ENCODE measurements at places on chromosomes 3 and 15.
A peak's percentile ranks its signal among the peaks of the same experiment; 100 is the strongest.

DNA sequence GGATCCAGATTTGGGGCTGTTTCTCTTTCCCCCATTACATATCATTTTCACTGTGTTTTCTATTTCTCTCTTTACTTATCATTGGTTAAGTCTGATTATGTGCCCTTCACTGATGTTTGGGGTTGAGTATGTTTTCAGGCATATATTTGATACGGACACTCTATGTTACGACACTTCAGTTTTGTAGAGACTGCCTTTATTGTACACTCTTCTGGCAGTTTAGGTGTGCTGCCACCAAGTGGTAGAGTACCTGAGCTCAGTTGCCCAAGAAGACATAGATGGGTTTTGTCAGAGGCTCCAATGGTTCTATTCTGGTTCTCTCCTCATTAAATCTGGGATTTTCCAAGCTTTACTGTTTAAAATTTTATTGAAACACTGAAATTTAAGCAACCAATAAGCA lies 255.0 kb upstream of the ROPN1 start:
- DNase-seq, result no peak

DNA sequence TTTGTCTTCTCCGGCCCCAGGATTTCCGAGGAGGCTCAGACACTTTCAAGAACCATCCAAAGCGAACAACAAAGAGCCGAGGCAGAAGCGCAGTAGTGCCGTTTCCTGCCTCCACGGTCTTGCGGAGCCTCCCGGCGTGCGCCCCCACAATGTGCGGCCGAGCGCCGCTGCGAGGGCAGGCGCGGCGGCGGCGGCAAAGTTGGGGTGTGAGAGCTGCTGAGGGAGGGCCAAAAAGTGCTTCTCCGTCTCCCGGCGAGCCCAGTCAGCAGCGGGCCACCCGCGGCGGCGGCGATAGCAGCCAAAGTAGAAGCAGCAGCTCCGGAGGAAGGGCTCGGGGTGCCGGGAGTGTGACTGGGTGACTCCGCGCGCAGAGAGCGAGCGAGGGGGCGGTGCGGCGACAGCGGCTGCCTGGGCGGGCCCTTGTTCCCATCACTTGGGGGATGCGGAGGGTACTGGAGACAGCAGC lies 749.1 kb downstream of the ROBO1 start:
- DNase-seq, result peak; percentile 53

GRCh38 chr3:48894516-48894915 lies 4.2 kb downstream of the SLC25A20 start:
- no peak for DNase-seq

GRCh38 chr3:34683851-34684250 lies 885.4 kb downstream of the PDCD6IP start:
- DNase-seq, result peak; percentile 85

Data from left colon (tissue), 2 donors.